ENCODE measurements at places on chromosomes 12 and 14.

DNA sequence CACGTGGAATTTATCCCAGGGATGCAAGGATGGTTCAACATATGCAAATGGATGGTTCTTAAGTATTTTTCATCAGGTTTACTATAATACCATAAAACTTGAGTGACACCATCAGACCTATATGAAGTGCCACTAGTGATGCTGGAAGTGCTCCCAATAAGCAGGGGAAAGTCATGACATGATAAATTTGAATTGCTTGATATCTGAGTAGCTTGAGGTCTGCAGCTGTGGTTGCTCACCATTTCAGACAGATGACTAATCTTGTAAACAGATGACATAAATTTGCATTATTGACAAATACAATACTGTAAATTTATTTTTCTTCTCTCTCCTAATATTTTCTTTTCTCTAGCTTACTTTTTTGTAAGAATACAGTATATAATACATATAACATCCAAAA, 13.7 kb upstream of the PRPF39 start:
- DNase-seq = no peak

- no peak for DNase-seq
Measured at GRCh38 chr14:24247422-24247821, 5.0 kb upstream of the TINF2 start.

- DNase-seq = no peak
Measured at GRCh38 chr14:105420101-105420973, 710 bp downstream of the MTA1 start.

DNA sequence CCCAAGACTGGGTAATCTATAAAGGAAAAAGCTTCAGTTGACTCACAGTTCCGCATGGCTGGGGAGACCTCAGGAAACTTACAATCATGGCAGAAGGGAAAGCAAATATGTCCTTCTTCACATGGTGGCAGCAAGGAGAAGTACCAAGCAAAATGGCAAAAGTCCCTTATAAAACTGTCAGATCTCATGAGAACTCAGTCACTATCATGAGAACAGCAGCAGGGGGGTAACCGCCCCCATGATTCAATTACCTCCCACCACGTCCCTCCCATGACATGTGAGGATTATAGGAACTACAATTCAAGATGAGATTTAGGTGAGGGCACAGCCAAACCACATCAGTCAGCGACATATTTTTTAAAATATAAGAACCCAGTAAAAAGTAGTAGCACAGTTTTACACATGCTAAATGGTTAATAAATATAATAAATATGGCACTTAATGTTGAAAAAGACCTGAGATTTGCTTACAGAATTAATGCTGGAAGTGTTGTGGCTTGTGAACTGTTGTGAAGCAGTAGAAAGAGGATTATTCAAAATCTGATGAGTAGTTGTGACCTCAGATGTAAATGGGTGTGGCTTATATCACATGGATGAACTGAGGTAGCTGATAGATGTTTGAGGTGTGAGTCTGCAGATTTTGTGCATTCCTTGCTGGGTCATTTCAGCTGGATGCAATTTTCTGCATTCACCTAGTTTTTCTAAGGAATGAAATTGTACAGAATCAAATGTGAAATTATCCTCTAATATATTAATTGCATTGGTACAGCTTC, 46.9 kb upstream of the CHPT1 start:
- DNase-seq = no peak

DNA sequence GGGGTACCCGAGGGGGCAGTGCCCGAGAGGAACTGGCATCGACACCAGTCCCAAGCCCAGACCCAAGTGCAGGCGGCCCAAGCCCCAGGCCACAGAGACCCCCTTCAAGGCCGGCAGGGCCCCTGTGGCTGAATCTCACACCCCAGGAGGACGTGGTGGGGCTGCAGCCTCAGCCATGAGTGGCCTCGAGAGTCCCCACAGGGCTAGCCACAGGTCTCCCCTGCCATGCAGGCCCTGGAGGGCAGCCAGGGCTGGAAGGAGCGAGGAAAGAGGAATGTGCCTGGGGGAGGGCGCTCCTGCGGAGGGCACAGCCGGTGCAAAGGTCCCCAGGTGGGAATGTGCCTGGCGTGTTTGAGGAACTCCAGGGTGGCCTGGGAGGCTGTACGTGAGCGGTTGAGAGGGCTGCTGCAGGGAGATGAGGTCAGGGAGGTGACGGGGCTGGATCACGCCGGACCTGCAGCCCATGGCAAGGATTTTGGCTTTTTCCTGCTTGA, 86.1 kb downstream of the NCOR2 start:
- no peak for DNase-seq

GRCh38 chr12:61758661-61759060, 501.5 kb upstream of the USP15 start:
- DNase-seq = no peak

DNA sequence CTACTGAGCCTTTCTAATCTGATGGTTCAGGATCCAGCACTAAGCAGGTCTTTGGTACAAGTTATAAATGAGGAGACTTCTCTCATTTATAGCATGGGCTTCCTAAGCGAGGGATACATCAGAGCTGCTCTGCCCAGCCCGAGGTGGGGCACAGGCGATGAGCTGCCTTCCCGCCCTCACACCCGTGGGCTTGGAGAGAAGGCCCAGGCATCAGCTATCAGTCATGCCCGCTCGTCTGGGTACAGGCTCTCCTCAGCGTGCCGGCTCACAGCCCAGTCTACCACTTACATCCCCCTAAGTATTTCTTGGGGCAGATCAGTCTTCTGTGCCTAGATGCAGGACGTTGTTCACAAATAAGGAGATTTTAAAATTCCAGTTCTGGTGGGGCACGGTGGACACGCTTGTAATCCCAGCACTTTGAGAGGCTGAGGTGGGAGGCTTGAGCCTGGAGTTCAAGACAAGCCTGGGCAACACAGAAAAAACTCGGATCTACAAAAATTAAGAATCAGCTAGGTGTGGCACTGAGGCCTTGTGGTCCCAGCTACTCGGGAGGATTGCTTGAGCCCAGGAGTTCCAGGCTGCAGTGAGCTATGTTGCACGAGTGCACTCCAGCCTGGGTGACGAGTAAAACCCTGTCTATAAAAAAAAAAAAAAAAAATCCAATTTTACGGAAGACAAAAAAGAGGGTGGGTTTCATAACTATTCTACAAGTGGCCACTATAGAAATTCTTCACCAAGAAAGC, 57.0 kb downstream of the CCDC88C start:
- DNase-seq = no peak

DNA sequence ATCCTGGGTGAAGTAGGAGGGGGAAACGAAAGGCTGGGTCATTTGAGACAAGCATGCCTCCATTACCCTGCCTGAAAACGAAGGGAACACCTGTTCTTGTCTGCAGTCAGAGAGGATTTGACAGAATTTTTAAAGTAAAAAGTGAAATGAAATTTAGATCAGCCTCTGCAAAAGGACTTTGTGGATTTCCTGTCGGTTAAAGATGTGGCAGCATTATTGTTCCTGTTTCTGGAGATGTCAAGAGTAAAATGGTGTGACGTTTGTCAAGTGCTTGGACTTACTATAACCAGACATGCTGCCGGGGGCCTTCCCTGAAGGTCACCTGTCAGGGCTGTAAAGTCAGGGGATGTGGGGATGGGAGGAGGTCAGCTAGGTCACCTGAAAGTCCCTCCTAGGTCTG, 32.0 kb downstream of the NRXN3 start:
- DNase-seq = no peak

DNA sequence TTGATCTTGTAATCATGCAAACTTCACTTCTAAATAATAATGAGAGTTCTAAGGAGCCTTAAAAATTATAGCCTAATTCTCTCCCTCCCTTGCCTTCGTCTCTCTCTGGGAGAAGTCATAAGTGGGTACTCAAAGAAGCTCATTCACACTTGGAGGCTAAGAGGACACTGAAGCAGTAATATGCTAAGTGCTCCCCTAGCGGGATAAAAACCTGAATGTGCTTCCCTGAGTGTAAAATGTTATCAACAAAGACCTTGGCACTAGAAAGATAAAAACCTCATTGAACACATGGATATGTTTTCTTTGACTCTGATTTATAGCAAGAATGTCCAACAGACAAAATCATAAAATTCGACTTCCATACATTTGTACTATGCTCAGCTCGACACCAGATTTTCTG, 337.9 kb upstream of the NOVA1 start:
- DNase-seq = no peak

GRCh38 chr12:19891936-19892591, 452.8 kb downstream of the AEBP2 start:
- DNase-seq = no peak

DNA sequence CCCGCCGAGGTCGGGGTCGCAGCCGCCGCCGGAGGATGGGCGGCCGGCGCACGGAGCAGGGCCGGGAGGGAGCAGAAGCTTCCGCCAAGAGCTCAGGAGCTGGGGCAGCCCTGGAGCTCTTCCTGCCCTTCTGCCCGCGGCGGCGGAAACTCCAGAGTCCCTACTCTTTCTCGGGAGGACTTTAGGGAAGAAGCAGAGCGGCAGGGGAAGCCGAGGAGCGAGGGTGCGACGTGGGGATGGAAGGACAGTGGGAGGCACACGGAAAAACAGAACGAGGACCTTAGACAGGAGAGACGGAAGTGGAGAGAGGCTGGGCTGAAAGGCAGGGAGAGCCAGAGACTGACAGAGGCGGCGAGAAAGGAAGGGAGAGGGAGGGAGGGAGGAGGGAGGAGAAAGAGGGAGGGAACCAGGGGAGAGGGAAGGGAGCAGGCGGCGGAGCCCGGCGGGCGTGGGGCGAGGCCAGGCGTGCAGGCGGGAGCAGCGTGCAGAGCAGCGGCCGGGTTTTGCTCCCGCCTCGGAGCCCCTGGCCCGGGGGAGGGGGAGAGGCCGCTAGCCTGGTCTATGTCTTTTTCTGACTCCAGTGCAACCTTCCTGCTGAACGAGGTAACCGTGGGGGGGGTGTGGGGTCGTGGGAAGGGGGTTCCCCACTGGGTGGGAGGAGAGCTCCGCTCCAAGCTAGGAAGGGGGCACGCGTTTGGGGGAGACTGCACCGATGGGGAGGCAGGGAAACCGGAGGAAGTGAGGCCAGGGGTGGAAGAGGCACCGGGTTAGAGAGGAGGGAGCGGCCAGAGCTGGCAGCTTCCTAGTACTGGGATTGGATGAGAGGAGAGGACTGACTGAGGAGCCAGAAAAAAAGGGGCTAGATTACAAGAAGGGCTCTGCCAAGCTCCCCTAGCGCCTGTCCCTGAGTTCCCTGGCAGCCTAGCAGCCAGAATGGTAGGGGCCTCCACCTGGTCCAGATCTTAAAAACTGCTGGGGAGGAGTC, 2.9 kb upstream of the CACNB3 start:
- peak; percentile 21 for DNase-seq

GRCh38 chr14:54890788-54891187, 11.8 kb downstream of the GCH1 start:
- DNase-seq = no peak

GRCh38 chr12:94962670-94963069, 40.8 kb downstream of the NDUFA12 start:
- DNase-seq = no peak

- no peak for DNase-seq
Measured at GRCh38 chr14:52856139-52856538, 64.7 kb upstream of the GNPNAT1 start.

DNA sequence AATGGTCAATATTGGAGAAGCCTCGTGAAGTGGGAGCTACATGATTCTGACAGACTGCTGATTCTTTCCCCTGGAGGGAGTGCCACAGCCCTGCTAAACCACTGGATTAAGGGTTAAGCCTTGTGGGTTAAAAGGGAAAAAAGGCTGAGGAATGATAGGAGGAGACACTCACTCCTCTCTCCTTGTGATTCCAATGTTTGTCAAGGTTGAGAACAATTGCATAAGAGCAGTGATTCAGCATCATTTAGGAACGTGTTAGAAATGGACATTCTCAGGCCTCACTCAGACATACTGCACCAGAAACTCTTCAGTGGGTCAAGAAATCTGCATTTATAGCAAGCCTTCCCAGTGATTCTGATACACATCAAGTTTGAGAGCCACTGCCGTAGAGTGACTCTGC, 87.8 kb upstream of the GZMB start:
- no peak for DNase-seq

DNA sequence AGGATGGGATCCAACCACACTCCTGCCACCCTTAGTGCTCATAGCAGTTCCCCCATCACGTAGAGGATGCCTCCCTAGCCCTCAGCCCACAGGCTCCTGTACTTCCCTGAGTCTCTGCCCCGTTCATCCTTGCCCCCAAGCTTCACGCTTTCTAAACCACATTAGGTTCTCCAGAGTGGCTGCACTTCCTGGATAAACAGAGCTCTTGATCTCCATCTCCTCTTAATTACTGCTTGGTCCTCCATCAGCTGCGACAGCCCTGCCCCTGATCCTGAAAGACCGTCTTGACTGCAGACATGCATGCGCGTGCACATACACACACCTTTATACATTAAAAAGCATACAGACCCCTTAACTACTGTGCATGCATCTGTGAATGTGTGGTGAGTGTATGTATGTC, 530.0 kb downstream of the BCL11B start:
- DNase-seq = no peak

DNA sequence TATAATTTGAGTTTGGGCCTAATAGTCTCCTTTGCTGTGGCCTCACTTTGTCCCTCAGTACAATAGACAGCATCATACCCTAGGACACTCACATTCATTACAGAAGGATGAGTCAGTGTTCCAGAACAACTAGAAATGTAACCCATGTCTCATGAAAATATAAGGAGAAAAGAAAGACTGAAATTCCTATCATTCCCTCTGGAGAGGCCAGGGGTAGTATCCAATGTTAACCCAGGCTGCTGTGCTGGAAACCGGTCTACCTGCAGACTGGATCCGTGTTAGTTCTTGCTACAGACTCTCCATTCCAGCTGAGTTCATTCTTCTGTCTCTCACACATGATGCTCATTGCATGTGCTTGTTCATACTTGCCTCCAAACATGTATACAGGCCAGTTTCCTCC, 75.8 kb upstream of the HOXC13 start:
- no peak for DNase-seq

DNA sequence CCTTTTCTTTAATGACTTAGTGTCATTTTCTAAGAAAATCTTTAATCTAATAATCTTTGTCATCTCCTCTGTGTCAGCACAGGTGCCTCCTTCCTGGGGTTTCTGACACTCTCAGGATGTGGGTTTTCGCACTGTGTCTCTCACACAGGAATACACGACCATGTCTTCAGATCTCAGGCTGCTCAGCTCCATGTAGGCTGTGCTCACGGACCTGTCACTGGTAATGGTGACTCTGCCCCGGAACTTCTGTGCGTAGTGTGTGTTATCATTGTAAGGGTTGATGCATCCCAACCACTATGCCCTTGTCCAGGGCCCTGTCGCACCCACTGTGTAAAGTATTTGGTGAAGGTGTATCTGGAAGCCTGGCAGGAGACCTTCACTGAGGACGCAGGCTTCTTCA, 647.8 kb downstream of the TMEM121 start:
- DNase-seq = peak; percentile 55

DNA sequence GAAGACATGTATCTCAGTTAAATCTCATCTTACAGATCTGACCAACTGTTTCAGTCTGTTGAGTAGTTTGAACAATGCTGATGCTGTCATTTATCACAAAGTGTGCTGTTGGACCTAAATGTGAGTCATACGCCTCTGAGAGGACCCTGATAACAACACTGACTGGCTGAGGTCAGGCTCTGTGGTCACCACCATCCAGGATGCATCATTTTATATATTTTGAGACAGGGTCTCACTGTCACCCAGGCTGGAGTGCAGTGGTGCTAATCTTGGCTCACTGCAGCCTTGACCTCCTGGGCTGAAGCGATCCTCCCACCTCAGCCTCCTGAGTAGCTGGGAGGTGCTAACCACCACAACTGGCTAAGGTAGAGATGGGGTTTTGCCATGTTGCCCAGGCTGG, 181.0 kb upstream of the RGS6 start:
- peak; percentile 33 for DNase-seq

GRCh38 chr14:84961637-84962036, 568.3 kb upstream of the FLRT2 start:
- no peak for DNase-seq
